ENCODE measurements at places on chromosomes 6 and 20.

DNA sequence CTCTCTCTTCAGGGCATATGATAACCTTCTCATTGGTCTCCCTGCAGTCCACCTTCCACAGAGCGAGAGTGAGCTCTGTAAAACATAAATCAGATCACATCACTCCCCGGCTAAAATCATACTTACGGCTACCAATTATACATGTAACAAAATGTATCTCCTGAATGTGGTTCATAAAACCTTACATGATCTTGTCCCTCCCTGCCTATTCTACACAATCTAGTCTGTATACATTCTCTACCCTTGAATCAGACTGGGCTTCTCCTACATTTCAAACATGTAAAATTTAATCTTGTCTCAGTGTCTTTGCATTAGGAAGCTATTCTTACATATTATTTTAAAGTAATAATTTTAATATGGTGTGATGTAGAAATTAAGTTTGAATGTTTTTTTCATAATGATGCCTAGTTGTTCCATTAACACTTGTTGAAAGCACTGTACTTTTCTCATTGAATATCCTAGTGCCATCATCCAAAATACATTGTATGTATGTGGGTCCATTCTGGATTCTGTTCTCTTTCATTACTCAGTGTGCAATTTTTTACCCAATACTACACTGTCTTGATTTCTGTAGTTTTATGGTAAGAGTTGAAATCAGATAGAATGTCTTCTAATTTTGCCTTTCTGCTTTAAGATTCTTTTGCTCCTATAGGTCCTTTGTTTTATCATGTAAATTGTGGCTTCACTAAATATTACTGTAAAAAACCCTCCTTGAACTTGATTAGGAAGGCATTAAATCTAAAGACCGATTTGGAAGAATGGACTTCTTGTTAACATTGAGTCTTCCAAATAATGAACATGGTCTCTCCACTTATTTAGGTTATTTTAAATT, 403.3 kb upstream of the EPHA7 start:
- DNase-seq = no peak

DNA sequence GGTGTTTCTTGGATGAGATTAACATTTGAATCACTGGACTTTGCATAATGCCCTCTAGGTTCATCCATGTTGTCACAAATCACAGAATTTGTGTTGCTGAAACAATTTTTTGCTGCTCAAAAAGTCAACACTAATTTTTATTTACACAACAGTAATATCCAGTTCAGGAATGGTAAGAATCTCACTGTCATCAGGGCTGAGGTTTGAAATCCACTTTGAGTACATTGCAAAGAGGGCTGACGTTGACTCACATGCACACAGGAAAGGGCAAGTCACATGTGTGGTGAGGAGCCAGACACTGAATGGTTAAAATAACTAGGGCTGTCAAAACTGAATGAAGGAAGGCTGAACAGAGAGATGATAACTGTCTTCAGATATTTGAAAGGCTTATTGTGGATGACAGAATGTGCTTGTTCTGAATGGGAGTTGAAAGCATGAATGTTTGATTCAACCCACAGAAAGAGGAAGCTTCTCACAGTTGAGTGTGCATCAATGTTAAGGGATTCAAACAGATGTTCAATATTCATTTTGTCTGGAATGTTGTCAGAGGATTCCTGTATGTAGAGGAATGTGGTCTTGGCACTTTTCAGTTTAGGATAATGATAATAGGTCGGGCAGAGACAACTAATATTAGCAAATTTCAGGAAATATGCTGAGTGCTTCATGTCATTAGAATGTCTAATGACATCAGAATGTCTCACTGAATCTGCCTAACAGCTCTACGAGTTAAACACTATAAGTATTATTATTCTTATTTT, 3.6 kb upstream of the ADGRG6 start:
- no peak for DNase-seq

DNA sequence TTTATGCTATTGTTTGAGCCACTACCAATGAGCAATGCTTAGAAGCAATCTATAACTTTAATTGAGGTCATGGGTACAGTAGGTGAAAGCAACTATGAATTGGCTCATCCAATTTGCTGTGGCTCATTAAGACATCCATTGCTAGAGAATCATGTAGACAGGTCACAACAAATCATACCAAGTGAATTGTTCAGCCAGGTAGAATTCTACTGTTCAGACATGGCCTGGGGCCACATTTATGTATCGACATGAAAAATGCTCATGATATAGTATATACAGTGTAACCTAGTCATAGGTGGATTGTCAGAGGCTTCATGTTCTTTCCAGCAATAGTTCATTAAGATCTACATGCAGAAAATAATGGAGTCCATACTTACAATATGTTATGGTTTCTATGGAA, 633.7 kb upstream of the EYS start:
- DNase-seq = no peak

- no peak for DNase-seq
Observed at GRCh38 chr6:56087421-56087820, 160.0 kb downstream of the COL21A1 start.

DNA sequence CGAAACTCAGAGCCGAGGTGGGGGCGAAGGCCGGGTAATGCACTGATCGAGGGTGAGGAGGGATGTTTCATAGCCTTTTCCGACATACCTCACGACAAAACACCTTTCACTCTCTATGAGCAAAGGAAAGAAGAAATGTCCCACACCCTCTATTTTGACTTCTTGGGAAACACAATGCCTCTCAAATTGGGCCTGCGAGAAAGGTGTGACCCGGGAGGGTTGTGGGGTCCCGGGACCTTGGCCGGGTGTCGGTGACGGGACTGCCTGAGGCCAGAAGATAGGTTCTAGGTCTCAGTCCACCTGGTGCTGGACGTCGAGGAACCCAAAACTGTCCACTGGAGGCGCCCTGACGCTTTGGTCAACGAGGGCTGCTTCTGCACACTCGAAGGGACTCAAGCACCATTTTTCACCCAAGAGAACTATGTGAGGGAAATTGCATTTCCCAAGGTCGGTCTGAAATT, 41.1 kb upstream of the OSTM1 start:
- DNase-seq = peak; percentile 35

DNA sequence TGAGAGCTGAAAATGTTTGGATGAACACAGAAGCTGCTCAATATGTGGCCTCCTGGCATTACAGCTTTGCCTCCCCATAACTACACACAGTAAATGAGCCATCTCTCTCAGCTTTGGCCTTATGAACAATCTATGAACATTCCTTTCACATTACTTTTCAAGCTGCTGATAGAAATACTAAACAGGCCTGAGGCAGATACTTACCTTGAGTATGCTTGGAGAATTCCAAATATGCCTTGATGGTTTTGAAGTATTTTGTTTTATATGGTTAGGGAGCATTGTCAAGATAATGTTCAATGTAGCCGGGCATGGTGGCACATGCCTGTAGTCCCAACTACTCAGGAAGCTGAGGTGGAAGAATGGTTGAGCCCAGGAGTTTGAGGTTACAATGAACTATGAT, 104.5 kb downstream of the CD24 start:
- no peak for DNase-seq

DNA sequence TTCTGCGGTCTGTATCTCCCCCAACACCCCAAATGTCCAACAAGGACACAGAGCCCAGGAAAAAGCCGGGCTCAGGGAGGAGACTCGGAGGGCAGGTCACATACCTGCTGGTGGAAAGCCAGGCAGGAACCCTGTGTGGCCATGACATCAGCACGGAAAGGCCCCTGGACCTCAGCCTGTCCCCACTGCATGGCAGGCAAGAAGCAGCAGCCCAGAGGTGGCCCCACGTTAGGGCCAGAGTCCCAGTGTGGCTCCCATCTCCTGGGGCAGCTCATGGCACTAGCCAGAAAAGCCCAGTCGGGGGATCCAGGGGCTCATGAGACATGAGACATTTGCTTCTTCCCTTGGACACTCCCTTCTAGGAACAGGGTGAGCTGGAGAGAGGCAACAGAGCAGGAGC, 258.7 kb downstream of the DLL1 start:
- no peak for DNase-seq

DNA sequence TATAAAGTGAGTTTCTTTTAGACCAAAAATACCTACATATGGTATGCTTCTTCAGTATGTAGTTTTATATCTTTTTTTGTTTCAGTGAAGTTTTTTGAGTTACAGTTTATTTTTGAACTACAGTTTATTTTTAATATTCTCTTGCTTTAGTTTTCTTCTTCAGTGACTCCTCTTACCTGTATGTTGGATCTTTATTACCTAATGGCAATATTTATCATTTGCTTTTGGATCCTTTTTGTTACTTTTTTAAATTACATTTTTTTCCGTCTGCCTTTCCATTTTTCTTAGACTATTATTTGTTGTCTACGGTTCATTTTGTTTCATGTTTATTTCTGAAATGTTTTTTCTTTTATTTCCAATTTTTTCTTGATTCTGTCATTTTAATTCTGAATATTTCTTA, 71.9 kb downstream of the SMAP1 start:
- no peak for DNase-seq

- no peak for DNase-seq
Observed at GRCh38 chr6:25295651-25296050, 16.5 kb downstream of the CARMIL1 start.

DNA sequence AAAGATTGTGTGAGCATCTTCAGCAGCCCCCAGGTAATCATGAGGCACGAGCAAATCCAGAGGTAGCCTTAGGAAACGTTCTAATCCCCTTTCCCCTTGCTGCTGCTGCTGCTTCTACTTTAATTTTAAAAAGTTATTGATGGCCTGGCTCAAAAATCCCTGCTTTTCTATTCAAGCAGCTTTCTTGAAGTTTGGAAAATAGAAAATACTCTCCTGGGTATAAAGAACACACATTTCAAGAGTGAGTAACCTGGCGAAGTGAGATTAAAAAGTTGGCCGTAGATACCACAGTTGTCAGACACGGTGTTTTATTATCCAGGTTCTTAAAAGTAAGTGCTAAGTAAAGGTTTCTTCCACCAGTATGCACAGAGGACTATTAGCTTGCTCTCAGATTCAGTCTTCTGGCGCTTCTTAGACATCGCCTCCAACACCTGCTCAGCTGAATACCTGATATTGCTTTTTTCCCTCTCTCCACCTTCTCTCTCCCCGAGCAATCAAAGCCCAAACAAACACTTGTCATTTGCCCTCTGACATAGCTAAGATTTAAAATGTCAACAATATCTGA, 150.7 kb downstream of the EDN3 start:
- no peak for DNase-seq

GRCh38 chr6:37624121-37624520, 73.6 kb downstream of the MDGA1 start:
- peak; percentile 22 for DNase-seq

- no peak for DNase-seq
Observed at GRCh38 chr20:20737158-20737557, 24.7 kb upstream of the RALGAPA2 start.

DNA sequence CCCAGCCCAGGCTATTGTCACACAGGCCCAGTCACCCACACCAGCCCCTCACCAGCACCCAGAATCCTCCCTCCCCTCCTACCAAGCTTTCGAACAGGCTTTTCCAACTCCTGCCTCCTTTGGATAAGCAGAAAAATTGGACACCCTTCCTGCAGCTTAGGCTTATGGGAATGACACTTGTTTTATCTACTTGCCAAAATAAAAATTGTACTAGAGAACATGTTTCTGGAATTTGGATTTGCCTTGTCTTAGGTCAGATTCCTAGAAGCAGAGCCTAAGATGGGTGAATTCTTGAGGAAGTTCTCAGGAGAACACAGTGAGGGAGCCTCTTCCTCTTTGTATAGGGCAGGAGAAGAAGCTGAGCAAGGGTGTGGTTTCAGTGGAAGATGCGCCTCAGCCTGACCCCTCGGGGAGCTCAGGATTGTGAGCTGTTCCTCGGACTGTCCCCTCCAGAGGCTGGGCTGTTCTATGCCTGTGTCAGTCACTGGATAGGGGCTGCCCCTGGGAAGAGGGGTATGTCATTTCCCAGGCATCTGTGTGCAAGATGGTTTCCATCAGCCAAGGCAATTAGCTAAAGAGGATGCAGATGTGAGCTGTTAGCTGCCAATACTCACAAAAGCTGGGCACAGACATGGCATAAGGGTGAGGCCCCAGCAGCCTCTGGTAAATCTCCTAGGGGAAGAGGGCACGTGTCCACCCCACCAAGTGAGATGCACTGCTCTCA, 33.9 kb downstream of the ITPR3 start:
- DNase-seq = no peak

GRCh38 chr20:14114065-14114704, 118.9 kb downstream of the MACROD2 start:
- no peak for DNase-seq

- no peak for DNase-seq
Observed at GRCh38 chr6:10534419-10534762, 13.2 kb downstream of the GCNT2 start.

GRCh38 chr6:169441292-169441691, 187.6 kb upstream of the THBS2 start:
- DNase-seq = no peak

GRCh38 chr6:155523821-155524651, 68.4 kb upstream of the NOX3 start:
- no peak for DNase-seq

GRCh38 chr6:65671922-65672321, 35.1 kb downstream of the EYS start:
- DNase-seq = no peak

GRCh38 chr20:33648396-33649004, 13.6 kb upstream of the C20orf144 start:
- DNase-seq = no peak

DNA sequence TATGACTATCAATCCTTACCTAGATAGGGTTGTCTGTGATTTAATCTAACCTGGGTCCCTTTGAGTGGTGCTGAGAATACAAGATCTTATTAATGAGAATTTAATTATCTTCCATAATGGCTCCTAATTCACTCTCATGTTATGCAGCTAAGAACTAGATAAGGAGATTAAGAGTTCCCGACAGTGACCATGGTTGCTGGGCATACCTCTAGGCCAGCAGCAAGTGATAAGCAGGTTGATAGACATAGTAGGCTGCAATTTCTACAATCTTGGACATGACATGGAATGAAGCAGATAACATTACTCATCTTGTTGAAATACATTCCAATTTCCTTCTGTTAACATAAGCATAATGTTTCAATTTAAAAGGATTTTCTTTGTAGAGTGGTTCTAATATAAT, 27.1 kb downstream of the SPACA1 start:
- no peak for DNase-seq

DNA sequence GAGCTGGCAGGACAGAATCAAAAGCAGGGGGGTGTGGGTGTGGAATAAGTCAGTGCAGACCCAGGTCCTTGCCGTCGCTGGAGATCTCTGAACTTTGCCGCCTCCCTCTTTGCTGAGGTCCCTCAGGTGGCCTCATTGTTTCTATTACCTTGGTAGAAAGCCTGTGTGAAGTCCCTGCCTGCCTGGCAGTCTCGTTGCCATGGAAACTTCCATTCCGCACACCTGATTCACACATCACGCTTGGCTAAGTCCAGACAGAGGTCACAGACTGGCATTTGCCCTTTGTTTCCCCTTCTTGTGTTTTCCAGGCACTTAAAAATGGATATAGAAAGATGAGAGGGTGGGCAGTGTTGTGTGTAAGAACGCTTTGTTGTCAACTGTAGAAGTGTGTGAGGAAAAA, 260.6 kb downstream of the PRL start:
- peak; percentile 89 for DNase-seq

DNA sequence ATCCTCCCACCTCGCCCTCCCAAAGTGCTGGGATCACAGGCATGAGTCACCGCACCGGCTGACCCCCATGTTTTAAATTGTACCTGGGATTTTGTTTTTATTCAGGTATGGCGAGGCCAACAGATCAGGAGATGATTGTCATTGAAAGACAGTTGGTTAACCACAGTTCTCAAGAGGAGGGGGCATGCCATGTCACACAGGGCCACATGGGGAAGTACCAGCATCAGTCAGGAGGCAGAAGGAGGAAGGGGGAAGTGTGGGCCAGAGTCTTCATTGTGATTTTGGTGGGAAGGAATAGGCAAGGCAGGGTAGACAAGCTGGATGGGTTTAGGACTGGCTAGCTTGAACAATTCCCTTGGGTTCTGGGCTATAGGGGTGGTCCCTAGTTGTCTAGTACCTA, 9.9 kb upstream of the MMP9 start:
- no peak for DNase-seq
